Omental fat pad (tissue), 4 donors: ENCODE measurements at places on chromosomes 12 and 14.
A peak's percentile ranks its signal among the peaks of the same experiment; 100 is the strongest.

- DNase-seq, result no peak
These were observed 19.9 kb upstream of the COCH start for GRCh38 chr14:30854492-30854891.

- no peak for DNase-seq
These were observed 9.0 kb downstream of the GPR84 start for GRCh38 chr12:54355104-54355815.

GRCh38 chr14:55500708-55501107, 60.3 kb upstream of the TBPL2 start:
- no peak for DNase-seq

- DNase-seq, result no peak
These were observed 26.5 kb downstream of the MTA1 start for GRCh38 chr14:105445901-105446845.

DNA sequence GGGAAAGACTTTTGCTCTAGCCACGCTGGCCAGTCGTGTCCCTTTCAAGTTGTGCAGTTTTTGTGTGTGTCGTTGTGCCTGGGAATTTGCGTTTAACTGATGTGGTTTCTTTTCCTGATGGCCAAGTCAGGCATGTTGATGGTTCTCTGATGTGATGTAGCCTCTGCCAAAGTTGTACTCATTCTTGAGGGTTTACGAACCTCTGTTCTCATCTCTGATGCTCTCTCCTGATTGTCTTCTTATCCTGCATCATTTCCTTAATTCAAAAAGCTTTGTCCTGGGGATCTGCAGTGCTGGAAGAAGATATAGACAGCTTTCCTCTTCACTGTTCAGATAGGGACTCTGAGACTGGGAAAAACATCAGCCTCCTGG, 25.4 kb downstream of the CD9 start:
- no peak for DNase-seq

DNA sequence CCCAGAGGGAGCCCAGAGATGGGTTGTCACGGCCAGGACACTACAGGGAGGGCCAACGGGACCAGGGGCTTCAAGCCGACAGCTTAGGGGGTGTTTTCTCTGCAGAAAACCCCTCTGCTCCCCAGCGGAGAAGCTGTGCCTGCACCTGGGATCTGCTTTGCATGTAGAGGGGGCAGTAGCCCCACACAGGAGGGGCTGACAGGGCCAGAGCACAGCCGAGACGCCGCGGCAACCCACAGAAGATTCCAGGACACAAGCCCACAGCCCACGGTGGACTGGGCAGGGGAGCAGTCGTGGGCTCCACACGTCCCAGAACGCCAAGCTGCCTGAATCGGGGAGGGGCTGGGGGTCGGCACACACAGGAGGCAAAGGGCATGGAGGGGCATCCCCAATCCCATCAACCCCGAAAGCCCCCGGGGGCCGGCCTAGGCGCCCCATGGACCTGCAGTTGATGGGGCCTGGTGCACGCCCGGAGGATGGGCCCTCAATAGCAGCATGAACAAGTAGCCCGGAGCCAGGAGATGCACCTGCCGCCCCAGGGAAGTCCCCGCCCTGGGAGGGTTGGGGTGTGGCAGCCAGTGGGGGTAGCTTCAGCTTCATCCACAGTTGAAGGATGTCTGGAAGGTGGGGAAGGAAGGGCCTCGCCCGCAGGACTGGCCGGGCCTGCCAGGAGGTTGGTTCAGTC, 30.5 kb upstream of the TMEM179 start:
- no peak for DNase-seq

DNA sequence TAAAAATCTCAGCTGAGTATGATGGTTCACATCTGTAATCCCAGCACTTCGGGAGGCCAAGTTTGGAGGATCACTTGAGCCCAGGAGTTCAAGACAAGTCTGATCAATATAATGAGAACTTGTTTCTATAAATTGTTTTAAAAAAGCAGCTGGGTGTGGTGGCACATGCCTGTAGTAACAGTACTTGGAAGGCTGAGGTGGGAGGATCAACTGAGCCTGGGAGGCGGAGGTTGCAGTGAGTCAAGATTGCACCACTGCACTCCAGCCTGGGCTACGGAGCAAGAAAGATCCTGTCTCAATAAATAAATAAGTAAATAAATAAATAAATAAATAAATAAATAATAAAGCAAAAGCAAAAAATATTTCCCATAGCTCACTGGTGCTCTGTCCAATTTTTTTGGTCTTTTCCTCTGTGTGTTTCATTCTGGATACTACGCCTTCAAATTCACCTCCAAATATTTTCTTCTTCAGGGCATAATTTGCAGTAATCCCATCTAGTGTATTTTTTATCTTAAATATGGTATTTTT, 32.7 kb upstream of the SNX6 start:
- no peak for DNase-seq

GRCh38 chr12:41530441-41530840, 342.3 kb downstream of the PDZRN4 start:
- DNase-seq, result no peak

GRCh38 chr12:44019118-44019517, 183.2 kb downstream of the TMEM117 start:
- DNase-seq, result no peak

DNA sequence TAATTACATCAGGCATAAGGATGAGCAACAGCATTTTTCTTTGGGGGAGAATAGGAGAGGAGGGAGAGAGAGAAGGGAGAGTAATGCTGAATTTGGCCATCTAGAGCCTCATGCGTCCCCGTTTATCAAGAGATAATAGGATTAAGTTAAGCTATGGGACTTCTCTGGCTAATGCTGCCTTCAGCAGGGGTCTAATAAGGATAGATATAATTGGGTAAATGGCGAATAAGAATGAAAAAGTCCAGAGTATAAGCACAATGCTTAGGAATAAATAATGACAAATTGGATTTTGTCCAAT, 470.0 kb downstream of the EGLN3 start:
- no peak for DNase-seq

DNA sequence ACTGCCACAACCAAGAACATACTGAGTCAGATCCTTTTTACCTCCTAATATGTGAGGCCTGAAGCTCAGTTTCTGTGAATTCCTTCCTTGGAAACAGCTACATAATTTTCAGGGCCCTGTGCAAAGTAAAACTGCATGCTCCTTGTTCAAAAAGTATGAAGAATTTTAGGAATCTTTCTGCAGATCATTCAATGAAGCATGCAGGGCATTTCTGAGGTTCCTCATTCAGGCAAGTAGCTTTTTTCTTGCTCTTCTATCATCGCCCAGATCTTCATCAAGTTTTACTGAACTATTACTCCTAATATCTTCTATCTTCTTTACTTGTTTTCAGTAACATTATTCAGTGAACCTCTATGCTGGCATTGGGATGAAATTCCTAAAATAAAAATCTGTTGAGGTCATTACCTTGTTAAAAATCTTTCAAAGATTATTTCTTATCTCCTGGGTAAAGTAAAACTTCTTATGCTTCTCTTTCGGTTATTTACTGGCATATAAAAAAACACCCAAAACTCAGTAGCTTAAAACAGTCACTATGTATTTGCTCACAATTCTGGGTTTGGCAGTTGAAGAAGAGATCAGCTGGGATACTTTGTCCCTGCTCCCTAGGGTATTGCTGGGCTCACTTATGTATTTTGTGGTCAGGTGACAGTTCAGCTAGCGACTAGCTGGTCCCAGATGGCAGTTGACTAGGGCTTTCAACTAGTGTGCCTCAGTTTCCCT, 42.6 kb upstream of the KRR1 start:
- DNase-seq, result no peak

DNA sequence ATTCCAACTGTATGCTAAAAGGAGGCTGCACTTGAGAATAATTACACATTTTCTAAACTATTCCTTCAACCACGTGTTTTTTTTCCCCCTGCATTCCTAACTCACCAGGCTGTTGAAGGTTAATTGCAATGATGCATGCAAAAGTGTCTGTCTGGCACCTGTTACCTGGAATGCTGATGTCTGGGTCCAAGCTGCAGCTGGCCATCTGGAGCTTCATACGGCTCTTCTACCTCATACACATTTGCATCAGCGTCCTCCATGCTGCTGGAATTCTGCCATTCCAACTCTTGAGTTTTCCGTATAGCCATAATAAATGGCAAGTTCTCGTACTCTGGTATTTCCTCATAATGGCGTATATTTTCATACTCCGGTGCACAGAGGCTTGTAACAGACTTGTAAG, 8.6 kb downstream of the FGD6 start:
- DNase-seq, result no peak

- no peak for DNase-seq
These were observed at the start of gene NUDT14 for GRCh38 chr14:105180592-105181548. Gene NUDT14 (minus strand): TSS chr14:105181312. CDS start chr14:105181209, 103 bp downstream.

DNA sequence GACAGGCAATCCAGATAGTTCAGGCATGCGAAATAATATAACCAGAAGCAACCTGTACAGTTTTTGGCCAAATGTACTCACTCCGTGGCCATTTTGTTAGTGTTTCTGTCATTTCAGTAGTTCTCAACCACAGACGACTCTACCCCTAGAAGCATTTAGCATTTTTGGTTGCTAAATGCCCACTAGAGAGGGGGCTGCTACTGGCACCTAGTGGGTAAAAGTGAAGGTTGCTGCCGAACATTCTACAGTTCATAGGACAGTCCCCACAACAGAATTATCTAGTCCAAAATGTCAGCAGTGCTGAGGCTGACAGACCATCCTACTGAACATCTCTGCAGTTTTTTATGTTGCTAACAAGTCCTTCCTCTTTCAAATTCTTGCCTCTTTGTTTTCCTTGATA, 107.4 kb downstream of the TSHR start:
- no peak for DNase-seq

DNA sequence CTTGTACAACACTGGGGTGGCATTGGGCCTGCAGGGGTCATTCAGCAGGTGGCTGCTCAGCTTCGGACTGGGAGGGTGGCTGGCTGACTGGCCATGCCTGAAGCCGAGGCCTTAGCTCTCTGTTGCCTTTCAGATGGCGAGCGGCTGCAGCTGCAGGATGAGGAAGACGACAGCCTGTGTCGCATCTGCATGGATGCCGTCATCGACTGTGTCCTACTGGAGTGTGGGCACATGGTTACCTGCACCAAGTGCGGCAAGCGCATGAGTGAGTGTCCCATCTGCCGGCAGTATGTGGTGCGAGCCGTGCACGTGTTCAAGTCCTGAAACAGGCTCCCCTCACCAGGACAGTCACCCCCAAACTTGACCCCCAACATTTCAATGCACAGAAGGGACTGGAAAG, 23.3 kb downstream of the RNF34 start:
- no peak for DNase-seq

GRCh38 chr12:79174626-79175025, 310.1 kb downstream of the SYT1 start:
- no peak for DNase-seq

- no peak for DNase-seq
These were observed 65.2 kb upstream of the HSPB8 start for GRCh38 chr12:119113496-119113986.

DNA sequence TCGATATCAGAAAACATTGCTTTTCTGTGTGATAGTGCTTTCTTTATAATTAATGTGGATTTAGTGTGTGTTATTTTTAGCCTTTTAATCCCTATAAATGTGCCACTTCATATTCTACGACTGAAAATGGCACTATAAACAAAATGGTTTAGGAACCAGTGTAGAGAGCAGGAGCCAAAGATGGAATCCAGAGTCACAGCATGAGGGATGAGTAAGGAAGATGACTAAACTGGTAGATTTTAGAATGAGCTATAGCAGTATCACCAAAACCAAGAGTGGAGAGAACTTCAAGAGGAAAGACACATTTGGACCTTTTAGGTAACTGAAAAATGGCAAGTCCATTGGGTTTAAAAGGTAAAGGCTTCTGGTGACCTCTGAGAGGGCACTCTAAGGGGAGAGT, 887.2 kb downstream of the NRXN3 start:
- no peak for DNase-seq

DNA sequence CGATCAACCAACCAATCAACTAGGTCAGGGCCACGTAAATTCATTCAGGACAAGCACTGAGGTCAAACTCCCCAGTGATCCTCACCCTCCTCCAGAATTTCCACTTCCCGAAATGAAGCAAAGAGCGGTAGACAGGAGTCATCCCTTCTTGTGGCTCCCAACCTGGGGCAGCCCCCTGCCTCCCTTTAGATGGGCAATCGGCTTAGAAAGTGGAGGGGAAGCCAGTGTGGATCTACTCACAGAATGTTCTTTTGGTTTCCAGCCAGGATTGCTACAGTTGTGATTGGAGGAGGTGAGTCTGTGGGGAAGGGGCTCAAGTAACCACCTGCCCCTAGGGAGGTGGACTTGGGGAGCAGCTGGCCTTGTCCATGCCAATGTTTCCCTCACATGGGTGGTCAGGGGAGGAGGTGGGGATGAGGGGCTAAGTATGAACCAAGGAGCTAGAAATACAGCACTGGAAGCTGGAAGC, 4.1 kb downstream of the IFI27 start:
- peak; percentile 20 for DNase-seq

- no peak for DNase-seq
These were observed 86.5 kb downstream of the PPM1H start for GRCh38 chr12:62848418-62848817.

DNA sequence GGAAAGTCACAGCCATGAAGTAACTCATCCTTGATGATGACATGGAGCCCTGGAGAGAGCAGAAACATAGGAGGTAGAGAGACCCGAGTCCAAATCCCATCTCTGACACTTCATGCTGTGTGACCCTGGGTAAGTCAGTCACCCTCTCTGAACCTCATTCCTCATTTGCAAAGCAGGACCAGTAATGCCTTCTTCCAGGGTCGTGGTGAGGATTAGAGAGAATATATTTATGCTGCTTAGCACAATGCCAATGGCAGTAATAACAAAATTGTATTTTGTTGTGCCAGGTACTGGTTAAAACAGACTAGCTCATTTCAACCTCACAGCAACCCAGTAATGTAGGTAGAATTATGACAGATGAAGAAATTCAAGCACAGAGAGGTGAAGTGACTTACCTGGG, 13.9 kb upstream of the RBM19 start:
- DNase-seq, result no peak

GRCh38 chr12:39618701-39619100, 902 bp downstream of the ABCD2 start:
- DNase-seq, result no peak

DNA sequence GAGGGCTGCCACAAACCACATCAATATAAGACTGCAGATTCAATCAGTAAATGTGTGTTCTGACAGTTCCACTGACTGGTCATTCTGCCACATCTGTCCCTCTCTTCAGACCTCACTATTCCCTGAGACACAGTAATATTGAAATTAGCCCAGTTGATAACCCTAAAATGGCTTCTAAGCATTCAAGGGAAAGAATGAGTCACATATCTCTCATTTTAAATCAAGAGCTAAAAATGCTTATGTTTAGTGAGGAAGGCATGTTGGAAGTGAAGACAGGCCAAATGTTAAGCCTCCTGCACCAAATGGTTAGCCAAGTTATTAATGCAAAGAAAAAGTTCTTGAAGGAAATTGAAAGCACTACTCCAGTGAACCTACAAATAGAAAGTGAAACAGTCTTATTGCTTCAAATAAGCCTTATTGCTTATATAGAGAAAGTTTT, 24.5 kb upstream of the KIF21A start:
- no peak for DNase-seq
